ENCODE measurements at places on chromosomes 2 and 18.

GRCh38 chr18:69035756-69036155 is 237.9 kb downstream of the CCDC102B start:
- no peak for DNase-seq

DNA sequence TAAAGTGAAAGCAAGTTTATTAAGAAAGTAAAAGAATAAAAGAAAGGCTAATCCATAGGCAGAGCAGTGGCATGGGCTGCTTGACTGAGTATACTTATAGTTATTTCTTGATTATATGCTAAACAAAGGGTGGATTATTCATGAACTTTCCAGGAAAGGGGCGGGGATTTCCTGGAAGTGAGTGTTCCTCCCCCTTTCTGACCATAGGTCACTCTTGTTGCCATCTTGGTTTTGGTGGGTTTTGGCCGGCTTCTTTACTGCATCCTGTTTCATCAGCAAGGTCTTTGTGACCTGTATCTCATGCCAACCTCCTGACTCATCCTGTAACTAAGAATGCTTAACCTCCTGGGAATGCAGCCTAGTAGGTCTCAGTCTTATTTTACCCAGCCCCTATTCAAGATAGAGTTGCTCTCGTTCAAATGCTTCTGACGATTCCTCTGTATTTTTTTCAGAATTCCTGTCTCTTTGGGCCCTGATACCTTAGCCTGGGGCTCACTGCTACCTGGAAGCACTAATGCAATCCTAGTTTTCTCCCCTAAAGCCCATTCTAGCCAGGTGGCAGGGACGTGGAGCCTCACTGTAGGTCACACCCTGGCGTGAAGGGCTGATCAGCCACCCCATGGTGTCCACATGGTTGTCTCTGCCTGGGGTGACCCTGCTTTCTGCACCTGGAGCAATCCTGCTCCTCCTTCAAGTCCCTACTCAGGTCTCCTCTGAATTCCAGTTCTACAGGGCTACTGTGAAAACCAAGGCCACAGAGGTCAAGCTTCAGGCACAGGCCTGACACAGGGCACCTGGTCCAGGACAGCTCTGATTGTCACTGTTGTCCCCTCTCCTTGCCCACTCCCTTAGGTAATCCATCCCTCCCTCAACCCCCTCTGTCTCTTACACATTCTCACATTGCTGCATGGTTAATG is 6.0 kb upstream of the SLC35F6 start:
- DNase-seq, result no peak

- no peak for DNase-seq
Measured at GRCh38 chr2:218266316-218266979, 3.5 kb downstream of the AAMP start.

- DNase-seq, result no peak
Measured at GRCh38 chr2:67241453-67241852, 155.7 kb upstream of the ETAA1 start.

DNA sequence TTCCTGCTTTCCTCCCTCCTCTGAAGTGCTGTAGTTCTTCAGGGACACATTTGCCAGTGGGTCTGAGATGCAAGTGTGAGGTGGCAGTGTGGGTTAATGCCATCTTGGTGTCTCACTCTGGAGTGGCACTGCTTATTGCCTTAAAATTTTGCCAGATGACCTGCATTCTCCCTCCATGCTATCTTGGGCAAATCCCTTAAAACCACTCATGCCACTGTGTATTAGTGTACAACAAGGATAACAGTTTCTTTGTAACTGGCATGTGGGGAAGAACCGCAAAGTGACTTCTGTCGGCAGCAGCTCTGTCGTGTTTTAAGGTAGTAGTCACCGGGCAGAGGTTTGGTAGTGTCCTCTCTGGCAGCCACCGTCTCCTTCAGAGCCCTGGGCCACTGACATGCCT is 124.2 kb downstream of the NEDD4L start:
- no peak for DNase-seq

DNA sequence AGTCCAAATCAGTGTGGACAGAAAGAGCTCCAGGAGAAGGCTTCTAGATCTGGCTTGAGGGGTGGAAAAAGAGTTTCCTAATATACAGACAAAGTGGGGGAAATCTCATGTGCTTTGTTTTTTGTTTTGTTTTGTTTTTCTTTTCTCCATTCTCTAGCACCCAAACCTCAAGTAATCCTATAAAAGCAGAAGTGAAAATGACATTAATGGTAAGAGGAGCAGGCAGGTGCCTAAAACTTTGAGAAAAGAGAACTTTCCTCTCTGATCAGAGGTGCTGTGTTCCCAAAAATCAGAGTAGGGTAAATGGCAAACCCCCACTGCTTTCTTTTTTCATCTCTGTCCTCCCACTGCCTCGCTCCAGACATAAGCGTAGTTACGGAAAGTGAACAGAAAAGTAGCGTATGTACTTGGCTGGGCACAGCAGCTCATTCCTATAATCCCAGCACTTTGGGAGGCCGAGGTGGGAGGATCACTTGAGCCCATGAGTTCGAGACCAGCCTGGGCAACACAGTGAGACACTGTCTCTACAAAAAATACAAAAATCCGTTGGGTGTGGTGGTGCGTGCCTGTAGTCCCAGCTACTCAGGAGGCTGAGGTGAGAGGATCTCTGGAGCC is 77.8 kb downstream of the FAM161A start:
- no peak for DNase-seq

All from activated CD4-positive, alpha-beta T cell treated with anti-CD3 and anti-CD28 coated beads for 4 hours (primary cell).